ENCODE measurements at places on chromosomes 11 and 22.
A peak's percentile ranks its signal among the peaks of the same experiment; 100 is the strongest.

DNA sequence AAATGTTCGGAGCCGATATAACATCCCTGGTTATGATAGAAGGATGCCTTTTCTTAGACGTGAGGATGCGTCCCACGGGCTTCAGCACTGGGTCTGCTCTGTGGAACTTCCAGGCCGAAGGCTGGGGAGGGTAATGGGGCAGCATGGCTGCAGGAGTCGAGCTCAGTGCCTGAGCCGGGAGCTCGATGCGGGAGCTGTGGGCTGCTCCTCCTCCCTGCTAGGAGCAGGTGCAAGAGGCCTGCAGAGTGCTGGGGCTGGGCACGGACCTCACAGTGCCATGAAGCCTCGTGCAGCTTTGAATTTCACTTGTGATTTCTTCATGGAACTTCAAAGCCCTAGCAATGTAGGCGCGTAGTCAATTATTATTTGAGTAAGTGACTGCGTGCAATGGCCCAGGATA is 6.0 kb downstream of the TUBA8 start:
- DNase-seq, result no peak

DNA sequence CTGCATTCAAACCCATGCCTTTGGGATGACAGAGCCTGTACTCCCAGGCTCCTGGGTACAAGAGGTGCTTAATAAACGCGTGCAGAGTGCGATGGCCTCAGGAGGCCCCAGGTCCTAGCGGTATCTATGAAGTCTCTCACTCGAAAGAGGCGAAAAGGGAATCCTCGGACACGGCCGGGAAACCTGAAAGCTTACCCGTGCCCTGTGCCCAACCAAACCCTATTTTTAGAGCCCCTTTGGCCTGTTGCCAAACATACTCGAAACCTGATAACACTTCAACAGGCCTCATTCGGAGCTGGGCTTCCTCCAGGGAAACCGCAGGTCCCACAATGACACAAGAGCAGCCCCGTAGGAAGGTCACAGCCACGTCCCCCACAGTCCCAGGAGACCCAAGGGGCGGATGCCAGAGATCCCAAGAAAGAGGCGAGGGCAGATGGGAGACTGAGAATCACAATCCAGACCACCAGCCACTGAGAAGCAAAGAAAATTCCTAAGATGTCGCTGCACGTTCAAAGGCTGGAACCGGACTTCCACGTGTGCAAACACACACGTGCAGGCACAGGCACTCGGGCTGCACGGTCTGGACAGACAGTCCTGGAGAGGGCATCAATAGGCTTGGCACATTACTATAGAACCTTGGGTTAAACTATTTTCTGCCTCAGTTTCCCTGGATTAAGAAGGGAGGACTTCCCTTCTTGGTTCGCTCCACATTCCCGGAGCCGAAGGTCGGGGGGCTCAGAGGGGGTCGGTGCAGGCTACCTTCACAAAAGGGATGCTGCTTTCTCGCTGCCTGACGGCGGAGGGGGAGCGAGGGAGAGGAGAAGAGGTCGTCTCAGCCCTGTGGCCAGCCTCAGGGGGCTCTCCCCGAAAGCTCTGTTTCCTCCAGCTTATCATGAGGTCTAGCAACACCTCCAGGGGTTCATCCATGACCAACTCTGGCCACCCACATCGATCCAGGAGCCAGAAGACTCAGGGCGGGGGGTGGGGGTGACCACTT is 8.2 kb downstream of the PDGFB start:
- DNase-seq, result peak; percentile 45

GRCh38 chr11:118572981-118573550 is 857 bp downstream of the ARCN1 start:
- DNase-seq, result peak; percentile 18

DNA sequence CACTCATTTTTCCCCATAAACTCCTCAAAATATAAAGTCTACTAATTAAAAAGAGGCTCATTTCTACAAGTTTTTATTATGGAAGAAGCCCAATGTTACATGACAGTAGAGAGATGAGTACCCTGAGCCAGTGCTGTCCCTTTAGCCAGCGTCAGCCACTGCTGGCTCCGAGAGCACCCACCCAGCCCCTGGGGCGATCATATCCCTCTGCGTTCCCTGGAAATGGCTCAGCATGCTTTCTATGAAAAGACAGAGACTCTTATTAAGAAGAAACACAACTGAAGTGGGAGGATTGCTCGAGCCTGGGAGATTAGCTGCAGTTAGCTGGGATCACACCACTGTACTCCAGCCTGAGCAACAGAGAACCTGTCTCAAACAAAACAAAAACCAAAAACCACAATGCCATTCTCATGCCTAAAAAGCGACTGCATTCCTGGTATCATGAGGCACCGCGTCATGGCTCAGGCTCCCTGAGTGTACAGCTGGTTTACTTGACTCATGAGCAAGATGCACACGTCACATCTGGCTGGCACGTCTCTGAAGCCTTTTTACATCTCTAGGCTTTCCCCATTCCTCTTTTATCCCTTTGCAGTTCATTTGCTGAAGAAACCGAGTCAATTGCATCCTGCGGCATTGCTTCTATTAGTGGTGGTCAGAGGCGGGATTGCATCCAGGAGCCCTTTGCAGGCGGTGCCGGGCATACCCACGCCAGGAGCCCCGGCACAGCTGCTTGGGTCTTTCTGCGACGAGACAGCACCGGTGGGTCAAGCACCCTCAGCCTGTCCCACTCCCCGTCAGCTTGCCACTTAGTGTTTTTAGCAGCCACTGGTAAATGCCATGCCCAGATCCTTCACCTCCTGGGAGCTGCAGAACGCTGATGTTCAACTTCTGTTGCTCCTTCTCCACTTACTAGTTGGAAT is 119.9 kb downstream of the CTTN start:
- DNase-seq, result no peak

DNA sequence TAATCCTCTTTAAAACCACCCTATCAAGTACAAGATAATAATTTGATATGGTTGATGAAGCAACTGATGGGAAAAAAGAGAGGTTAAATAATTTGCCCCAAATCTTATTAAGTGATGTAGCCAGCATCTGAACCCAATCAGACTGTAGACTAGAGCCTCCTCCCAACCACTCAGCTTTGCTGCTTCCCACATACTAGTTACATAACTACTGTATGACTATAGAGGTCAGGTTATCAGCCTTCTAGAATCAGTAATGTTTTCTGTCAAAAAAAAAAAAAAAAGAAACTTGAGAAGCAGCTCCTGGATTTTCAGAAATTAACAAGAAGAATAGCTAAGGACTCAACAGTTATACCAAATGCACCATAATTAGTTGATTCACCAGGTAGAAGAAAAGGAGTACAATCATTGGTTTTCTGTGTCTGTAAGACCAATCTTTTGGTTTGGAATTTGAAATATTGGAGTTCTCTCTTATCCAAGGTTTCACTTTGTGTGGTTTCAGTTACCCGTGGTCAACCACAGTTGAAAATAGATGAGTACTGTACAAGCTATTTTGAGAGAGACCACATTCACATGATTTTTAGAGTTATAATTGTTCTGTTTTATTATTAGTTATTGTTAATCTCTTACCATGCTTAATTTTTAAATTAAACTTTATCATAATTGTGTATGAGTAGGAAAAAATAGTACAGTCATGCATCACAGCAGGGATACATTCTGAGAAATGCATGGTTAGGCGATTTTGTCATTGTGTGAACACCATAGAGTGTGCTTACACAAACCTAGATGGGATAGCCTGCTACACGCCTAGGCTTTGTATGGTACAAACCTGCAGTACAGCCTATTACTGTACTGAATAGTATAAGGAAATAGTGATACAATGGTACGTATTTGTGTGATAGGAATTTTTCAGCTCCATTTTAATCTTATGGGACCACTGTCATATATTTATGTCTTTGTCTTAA is 72.2 kb downstream of the PDHX start:
- no peak for DNase-seq

DNA sequence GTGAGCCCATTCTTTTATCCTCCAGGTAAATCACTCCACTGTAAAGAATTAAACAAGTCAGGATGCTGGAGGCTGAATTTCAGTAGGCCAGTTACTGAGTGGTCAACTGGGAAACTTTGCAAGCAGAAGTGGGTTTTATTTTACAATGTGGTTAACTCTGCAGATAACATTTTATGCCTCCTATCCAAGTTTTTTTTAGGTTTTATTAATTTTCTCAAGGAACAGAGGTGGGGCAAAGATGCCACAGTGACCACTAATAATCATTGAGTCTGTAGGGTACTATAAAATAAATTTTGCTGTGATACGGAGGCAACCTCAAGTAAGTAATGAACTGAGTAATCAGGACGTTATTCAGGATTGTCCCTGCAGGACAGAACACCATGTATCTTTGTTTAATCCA is 599.9 kb downstream of the METTL15 start:
- DNase-seq, result no peak

DNA sequence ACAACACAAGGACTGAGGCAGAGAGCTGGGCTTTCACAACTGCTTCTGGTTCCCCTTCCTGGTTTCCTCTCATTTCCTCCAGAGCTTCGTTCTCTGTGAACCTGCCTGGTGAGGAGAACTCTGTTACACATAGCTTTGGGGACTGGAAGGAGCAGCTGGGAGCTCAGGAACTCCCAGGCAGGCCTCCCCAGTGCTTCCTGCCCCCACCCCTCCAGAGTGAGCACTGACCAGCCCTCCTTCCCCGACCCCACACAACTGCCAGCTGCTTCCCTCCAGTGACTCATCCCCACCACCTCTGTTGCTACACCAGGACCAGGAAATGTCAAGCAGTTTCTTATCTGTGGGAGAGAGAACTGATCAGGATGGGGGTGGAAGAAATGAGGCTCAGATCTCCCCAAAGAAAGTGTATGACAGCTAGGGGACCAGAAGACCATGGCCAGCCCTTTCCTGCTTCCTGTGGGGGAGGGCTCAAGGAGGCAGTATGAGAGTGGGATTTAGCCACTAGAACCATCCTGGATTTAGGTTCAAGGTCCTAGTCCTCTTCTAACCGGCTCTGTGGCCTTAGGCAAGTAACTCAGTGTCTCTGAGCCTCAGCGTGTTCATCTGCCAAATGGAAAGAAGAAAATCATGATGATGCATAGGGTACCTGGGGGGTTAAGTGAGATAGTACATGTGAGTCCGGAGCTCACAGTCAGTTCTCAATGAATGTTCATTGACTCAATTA is 4.5 kb upstream of the TP53I11 start:
- DNase-seq, result no peak

DNA sequence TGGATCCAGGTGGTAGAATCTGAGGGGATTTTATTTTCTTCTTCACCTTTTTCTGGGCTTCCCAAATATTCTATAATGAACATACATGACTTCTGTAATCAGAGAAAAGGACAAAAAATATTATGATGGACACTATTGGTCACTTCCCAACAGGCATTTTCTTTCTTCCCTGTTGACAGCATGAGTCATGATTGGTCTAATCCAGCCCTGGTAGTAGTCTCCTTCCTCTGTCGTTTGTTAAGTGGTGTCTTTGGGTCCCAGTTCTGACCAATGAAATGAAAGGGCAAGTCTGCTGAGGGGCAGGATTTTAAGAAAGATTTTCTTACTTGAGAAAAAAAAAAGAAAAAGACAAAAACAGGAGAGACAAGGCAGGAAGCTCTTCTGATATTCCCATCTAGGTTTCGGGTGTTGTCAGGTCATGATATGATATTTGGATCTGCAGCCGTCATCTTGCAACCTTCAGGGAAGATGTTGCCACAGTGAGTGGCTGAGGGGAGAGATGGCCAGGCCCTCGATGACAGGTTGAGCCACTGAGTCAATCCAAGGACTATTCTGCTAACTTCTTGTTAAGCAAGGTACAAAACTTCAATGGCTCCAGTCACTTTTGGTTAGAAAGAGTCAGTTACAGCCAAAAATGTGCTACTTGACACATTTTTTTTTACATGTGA is 23.3 kb upstream of the PLEKHB1 start:
- DNase-seq, result no peak

GRCh38 chr11:106461839-106462545 is 384.5 kb downstream of the AASDHPPT start:
- DNase-seq, result no peak

DNA sequence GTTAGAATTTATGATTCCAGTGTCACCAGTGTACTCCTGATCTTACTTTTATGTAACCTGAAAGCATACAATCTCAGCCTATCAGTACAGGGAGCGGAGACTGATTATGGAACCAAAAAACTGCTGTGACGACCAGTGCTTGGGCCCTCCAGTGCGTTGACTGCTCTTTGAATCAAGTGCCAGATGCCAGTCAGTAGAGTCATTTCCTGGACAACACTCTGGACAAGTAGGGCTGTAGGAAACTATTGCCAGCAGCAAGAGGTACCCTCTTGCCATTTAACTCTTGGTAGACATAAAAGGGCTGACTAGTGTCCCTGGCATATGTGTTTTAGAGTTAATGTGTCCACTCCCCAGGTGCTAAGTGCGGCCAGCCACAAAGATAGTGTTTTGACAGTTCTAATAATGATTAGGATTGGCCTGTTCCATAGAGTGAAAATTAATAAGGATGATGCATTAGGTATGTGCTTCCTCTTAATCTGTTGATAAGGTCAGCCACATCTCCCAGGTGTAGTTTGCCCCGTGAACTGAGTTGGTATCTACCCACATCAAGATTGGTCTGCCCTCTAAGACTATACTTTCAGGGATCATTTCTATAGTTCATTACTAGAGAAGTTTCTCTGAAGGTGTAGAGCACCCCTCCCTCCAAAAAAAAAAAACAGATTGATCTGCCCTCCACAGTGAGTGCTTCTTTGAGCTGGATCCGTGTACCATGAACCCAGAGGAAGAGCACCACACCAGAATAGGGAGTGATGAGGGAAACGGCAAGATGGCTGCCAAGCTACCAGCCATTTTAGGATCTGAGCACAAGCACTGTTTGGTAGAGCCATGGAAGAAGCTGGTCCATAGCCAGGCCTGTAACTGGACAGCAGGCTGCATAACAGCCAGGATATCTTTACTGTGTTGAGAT is 20.7 kb upstream of the AIFM3 start:
- no peak for DNase-seq

GRCh38 chr22:49992921-49993648 is 19.5 kb downstream of the IL17REL start:
- DNase-seq, result peak; percentile 81

- DNase-seq, result no peak
Measured at GRCh38 chr11:11078344-11079086, 220.7 kb upstream of the ZBED5 start.

- no peak for DNase-seq
Measured at GRCh38 chr11:6655020-6655789, 404 bp downstream of the DCHS1 start.

Data from activated CD4-positive, alpha-beta T cell treated with anti-CD3 and anti-CD28 coated beads, Interleukin-2, amount 50 U/mL, for 48 hours (primary cell).